Pulmonary artery endothelial cell (primary cell): ENCODE measurements at places on chromosomes 6 and 20.
A peak's percentile ranks its signal among the peaks of the same experiment; 100 is the strongest.

- no peak for DNase-seq
Measured at GRCh38 chr20:38115896-38116295, 49.2 kb downstream of the TGM2 start.

GRCh38 chr6:136351518-136352110 is 62.0 kb upstream of the BCLAF1 start:
- no peak for DNase-seq

- no peak for DNase-seq
Measured at GRCh38 chr6:453152-453551, 61.6 kb downstream of the IRF4 start.

DNA sequence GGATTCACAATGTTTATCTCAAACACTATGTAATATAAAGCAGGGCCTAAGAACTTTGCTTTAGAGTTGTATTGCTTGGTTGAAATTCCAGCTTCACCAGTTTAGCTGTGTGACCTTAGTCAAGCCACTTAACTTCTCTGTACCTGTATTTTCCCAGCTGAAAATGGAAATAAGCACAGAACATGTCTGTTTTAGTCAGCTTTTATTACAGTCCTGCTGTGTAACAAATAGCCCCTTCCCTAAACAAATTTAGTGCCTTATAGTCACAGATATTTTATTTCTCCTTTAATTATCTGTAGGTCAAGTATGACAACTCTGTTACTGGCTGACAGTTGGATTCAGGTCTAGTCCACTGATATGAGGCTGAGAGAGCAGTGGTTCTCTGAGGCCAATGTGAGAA is 56.0 kb upstream of the JAG1 start:
- no peak for DNase-seq

DNA sequence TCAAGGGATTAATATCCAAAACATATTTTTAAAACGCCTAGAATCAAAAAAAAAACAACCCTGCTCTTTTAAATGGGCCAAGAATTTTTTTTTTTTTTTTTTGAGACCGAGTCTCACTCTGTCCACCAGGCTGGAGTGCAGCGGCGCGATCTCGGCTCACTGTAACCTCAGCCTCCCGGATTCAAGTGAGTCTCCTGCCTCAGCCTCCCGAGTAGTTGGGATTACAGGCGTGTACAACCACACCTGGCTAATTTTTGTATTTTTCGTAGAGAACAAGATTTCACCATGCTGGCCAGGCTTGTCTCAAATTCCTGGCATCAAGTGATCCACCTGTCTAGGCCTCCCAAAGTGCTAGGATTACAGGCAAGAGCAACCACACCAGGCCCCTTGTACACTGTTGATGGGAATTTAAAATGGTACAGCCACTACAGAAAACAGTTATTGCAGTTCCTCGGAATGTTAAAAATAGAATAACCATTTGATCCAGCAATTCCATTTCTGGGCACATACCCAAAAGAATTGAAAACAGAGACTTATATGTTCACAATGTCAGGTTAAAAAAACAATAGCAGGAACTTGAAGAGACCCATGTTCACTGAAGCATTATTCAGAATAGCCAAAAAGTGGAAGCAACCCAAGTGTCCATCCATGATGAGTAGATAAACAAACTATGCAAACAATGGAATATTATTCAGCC is 3.1 kb upstream of the MYL9 start:
- peak; percentile 60 for DNase-seq

- DNase-seq = no peak
Measured at GRCh38 chr6:38822963-38823362, 107.9 kb downstream of the DNAH8 start.

DNA sequence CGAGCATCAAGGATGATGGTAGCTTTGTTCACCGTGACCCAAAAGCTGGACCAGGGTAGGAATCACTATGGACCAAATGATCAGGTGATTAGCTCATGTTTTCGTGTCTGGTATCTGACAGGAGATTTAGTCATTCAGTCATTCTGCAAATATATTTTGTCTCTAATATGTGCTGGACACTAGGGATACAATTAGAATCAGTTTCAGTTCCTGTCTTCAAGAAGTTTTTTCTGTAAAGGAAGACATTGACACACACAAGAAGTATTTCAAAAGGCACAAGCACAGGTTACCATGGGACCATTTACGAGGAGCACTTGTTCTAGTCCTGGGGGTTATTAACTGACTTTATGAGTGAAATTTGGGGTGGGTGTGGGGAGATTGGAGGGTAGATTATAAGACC is 244.9 kb downstream of the HIVEP2 start:
- DNase-seq = no peak

- DNase-seq = no peak
Measured at GRCh38 chr6:133966654-133967329, 13.8 kb downstream of the TBPL1 start.

- DNase-seq = no peak
Measured at GRCh38 chr20:48959899-48960550, 38.5 kb downstream of the ARFGEF2 start.

- DNase-seq = no peak
Measured at GRCh38 chr20:57795977-57796560, 86.3 kb upstream of the PMEPA1 start.

DNA sequence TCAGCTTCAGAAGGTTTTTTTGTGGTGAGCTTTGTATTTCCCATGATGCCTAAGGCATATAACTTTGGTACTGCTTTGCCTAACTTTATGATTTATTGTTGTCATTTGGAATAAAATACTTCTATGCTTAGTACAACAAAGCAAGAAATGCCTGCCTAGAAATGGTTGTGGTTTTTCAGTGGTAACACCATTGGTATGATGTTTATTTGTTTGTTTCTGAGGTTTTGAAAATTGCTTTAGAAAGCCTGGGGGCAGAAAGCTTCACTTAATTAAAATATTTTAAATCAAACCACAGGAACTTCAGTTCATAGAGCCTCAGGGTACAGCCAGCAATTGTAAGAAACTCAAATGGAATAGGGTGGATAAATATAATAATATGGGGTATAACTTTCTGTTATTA is 351.2 kb upstream of the MAP3K7 start:
- DNase-seq = no peak

DNA sequence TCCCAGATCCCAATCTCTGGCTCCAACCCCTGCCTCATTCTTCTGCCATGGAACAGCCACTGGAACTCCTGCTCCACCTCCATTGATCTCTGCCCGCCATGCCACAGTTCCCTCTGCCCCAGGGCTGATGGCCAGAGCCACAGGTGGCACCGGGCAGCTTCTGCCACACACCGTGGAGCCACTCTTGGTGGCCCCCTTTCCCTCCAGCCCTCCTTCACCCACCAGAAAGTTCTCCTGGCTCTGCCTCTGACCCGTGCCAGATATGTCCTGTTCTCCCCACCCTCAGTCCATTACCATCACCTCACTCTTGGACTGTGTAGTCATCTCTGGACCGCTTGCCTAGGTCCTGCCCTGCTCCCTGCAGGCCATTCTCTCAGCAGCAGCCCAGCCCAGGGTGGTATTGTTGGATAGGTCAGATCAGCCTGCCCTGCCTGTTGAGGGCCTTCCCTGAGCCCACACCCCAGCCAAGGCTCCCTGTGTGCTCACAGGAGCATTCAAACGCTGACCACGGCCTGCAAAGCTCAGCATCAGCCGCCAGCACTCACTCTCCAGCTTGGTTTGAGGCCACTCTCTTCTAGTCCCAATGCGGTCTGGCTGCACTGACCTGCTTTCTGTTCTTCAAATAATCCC is 16.8 kb upstream of the SYNDIG1 start:
- no peak for DNase-seq

DNA sequence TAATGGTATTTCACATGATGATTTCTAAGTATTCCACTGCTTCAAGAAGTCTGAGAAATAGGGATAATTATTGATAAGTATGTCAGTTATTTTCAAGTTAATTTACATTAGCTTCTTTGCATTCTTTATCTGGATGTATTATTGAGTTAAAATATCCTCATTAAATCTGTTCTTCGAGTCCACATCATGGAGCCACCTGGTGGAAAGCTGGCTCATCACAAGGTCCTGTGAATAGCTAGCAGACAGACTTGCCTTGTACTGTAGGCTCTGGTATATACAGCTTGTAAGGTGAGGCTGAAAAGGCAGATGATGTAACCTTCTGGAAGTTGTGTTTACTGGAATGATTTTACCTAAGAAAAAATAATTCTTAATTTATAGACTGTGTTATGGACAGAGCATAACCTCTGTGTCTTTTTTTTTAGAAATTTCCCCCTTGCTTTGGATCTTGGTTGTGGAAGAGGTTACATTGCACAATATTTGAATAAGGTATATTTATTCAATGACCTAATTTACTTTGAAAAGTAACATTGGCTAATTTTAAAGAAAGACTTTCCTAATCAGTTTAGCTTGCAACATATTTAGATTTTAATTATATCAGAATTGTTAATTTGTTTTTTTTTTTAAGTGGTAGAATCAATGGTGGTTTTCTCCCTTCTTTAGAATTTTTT is 3.5 kb downstream of the NDUFAF5 start:
- DNase-seq = no peak

GRCh38 chr6:54805077-54805476 is 41.5 kb upstream of the FAM83B start:
- no peak for DNase-seq

GRCh38 chr6:130432838-130433237 is 67.0 kb downstream of the TMEM200A start:
- no peak for DNase-seq

DNA sequence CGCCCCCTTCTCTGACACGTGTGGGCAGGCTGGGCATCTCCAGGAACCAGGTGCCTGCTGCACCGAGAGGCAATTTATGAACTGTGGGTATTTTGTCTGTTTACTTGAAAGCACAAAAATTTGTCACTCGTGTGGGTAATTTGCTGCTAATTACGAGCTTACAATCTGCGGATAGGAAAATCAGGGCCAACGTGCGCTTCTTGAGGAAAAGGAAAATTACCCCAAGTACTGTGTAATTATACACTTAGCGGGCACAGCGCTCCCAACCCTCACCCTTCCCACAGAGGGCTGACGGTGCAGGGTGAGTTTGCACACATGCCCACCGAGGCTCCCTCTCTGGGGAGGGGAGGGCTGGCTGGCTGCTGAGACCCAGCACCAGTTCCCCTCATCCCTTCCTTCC is 25.3 kb upstream of the MDGA1 start:
- no peak for DNase-seq

GRCh38 chr20:63543733-63544132 is 3.8 kb downstream of the SRMS start:
- no peak for DNase-seq

DNA sequence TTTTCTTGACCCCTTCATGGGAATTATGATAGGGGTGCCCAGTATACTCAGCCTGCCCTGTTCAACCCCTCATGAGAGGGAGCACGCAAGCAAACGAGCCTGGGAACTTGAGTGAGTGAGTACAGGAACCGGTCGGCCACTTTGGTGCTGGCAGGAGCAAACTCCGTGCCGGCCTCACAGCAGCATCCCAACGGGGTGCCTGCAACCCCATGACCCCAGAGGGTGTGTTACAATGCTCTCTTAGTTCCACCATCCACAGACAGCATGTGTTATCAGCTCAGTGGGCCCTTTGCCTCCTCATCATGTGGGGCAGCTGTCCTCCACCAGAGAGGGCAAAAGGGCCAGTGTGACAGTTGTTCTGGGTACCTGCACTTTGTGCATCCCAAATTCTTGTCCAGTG is 289.8 kb downstream of the FRK start:
- no peak for DNase-seq

GRCh38 chr20:44388466-44389023 is 33.0 kb downstream of the HNF4A start:
- DNase-seq = peak; percentile 7

DNA sequence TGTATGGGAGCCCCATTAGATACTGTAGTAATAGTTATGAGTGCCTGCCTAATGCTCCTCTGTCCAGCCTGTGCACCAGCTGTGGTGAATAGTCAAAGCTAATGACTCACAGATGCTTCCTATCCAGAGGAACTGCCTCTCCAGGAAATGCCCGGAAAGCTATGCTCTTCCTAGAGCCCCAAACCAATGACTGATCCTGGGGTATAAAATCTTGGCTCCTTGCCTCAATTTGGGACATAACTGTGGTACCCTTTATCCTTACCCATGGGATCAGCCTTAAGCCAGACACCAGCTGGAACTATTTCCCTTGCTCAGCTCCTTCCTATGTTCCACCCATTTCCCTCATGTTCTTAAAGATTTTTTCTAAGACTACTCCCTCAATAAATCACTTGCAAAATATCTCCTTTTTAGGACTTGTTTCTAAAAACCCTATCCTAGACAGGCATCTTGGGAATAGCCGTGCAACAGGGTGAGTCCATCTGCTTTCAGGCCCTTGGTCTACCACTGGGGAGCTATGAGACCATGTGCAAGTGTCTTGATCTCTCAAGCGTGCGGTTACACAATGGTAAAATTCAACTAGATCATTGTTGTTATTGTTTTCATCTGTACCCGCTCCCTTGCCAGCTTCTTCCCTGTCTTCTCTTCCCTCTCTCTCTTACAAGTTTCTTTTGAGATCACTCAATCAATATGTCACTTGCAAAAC is 283.7 kb downstream of the BTBD3 start:
- no peak for DNase-seq

GRCh38 chr6:16296061-16296670 is 57.8 kb downstream of the GMPR start:
- DNase-seq = no peak

DNA sequence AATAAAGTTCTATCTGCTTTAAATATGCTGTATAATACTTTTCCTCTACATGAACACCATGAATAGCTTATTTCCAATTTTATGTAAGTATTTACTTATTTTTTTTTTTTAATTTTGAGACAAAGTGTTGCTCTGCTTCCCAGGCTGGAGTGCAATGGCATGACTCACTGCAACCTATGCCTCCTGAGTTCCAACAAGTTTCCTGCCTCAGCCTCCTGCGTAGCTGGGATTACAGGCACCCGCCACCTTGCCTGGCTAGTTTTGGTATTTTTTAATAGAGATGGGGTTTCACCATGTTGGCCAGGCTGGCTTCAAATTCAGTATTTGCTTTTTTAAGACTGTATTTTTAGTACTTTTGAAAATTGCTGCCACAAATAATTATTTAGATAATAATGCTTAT is 1365.9 kb downstream of the GRIK2 start:
- no peak for DNase-seq

DNA sequence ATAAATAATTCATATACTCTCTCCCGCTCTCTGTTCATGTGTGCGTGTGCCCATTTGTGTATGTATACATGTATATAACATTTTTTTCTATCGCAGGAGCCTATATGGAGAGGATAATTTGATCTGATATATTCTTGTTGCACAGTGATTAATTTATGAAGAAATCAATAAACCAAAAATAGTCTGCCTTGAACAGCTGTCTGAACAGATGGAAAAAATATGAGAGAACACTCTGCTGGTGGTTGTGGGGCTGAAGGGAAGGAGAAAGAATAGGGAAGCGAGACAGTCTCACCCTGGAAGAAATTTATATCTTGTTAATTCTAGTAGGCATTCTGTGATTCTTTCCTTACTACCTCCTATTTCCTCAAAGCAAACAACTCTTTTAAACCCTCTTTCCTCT is 96.6 kb upstream of the B3GAT2 start:
- DNase-seq = no peak

GRCh38 chr6:69601132-69601531 is 195.7 kb downstream of the LMBRD1 start:
- DNase-seq = no peak
